ENCODE measurements at places on chromosomes 1 and 21. TPM values are rescaled to one million over a fixed set of nuclear protein-coding genes. Genes with fewer than 3 reads are reported as not detected.

The SPATA1 gene
- 2.3 TPM for total RNA-seq

The ADORA1 gene
- 0.26 TPM for total RNA-seq

The CD1D gene
- total RNA-seq = not detected

The HHIPL2 gene
- total RNA-seq = 0.13 TPM

The CYP4Z1 gene
- total RNA-seq = not detected

The KRTAP10-9 gene
- total RNA-seq = not detected

The CLDN14 gene
- total RNA-seq = not detected

The TTC24 gene
- not detected for total RNA-seq

The NOS1AP gene
- total RNA-seq = 2.5 TPM

The KCNH1 gene
- 7.3 TPM for total RNA-seq

The RGS4 gene
- total RNA-seq = 99.0 TPM

DNA sequence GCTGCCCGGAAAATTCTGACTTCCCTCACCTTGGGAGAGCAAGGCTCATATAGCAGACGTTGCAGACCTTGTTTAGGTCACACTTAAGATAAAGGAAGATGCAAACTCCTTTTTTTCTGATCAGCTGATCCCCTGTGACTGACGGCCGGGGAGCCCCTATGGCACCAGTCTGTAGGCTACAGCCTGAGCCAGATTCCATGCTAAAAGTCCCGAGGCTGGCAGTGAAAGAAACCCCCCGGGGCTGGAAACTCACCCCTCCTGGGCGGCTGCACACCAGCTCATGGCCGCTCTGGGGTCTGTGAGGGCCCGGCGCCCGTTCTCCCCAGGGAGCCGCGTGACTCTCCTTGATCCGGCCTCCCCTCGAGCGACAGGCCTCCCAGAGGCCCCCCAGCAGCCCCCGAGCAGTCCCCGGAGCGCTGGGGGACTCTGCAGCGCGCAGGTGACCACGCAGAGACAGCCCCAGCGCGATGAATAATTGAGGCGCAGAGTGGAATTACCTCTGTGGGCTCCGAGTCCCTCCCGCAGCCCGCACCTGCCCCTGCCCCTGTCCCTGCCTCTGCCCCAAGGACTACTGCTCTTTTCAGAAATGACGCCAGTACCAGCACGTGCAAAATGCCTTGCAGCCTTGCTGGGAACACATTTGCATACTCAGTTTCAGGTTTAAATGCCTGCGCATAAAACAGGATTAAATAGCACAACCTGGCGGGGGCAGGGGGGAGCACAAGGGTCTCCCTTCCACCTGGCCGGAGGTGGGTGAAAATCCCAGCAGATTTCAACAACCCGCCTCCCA, 62.6 kb upstream of the CLDN14 start:
- H3K4me1 ChIP-seq = peaks cover 4% of the 10 kb centered on the region
- no peaks in the 10 kb centered on the region for H3K36me3 ChIP-seq
- H3K4me3 ChIP-seq = no peak overlapping the region
- no peak for DNase-seq
- no peak overlapping the region for H3K27ac ChIP-seq

DNA sequence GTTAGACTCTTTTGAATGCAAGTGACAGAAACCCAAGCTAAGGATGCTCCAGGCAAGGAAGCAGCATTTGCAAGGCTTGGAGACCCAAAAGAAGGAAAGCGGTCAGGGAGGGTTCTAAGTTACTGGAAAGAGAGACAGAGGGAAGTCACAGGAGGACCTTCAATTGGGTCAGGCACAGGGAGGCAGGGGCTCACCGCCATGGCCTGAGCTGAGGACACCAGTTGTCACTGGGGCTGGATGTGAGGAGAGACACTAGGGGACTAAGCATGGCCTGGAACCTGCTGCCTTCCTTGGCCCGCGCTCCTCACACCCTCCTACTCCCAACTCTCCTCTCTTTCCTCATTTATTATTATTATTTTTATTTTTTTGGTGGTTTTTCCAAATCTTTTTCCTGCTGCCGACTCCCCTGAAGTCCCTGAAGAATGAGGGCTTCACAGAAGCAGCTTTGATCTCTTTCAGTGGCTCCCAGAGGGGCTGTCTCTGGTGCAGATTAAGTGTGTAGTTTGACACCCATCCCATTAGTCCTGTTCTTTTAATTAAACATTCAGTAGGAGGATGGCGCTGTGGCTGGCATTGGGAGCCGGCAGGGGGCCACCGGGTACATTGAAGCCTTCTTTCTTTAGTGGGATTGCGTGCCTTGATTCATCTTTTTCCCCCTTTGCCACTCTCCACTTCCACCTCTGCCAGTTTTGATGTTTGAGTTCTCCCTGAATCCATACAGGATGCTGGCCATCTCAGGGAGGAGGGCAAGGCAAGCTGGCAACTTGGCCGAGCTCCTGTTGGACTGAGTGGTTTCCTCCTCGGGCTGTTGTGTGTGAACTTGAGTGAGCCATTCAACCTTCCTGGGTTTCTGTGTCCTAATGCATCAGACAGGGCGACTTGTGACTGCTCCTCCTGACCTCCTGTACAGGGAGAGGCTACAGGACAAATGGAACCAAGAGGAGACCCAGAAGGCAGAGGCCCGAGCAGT, 59.3 kb downstream of the MDM4 start:
- H3K4me3 ChIP-seq = no peak overlapping the region
- peaks cover 7% of the 10 kb centered on the region for H3K4me1 ChIP-seq
- no peaks in the 10 kb centered on the region for H3K27me3 ChIP-seq
- no peak for DNase-seq
- peaks cover 3% of the 10 kb centered on the region for H3K36me3 ChIP-seq

DNA sequence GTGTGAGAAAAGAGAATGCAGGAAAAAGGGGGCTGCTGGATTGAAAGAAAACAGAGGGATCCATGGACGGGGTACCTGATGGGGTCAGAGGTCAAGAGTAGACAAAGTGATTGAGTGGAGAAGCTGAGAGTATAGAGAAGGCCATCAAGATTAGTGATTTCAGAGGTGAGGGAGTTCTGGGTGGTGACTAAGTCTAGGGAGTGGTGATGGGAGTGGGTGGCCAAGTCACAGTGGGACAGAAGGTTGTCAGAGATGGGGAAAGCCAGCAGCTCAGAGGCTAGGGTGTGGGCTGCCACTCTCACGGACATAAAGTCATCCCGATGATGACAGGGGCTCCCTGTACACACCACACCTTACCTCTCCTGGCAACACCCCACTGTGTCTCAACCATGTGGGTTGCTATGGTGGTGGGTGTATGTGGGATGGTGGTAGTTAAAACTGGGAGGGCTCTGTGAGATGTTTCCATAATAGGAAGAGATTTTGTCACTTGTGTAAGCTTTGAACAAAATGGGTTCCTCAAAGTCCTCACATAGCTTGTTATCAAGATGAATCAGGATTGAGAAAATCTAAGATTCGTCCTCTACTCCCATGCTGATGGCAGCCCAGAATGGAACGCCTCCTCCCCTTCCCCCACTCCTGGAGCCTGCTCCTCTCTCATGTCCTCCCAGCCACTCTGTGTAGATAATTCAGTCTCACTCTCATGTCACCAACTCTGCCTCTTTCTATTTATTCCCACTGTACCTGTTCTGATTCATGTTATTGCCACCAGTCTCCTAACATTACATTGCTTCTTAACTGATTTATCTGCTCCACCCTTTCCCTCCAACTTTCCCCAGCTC, 20.3 kb upstream of the CSF1 start:
- no peak overlapping the region for H3K4me3 ChIP-seq
- no peak for DNase-seq
- H3K27me3 ChIP-seq = no peaks in the 10 kb centered on the region
- no peak overlapping the region for H3K27ac ChIP-seq

GRCh38 chr1:184039126-184039525, 1.6 kb upstream of the COLGALT2 start:
- H3K27ac ChIP-seq = no peak overlapping the region
- H3K4me1 ChIP-seq = peaks cover 11% of the 10 kb centered on the region
- no peak overlapping the region for H3K4me3 ChIP-seq
- peaks cover 10% of the 10 kb centered on the region for H3K27me3 ChIP-seq

DNA sequence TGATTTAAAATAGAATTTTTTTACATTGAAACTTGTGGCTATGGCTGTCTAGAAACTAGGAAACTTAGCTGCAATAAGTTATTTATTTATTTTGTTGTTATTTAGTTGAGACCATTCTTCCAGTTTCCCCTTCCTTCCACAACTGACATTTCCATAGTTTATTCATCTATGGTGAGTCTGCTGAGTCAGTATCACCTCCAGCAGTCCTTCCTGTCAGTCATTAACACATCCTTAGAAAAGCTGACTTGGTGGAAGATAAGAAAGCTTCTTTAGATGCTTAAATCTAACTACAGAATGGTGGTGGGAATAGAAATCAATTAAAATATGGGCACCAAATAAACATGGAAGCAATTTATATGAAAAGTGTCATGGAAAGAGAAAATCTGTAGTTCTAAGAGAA, 714.0 kb downstream of the RWDD3 start:
- H3K36me3 ChIP-seq = no peaks in the 10 kb centered on the region
- no peak overlapping the region for H3K27ac ChIP-seq
- no peaks in the 10 kb centered on the region for H3K27me3 ChIP-seq
- DNase-seq = no peak
- no peaks in the 10 kb centered on the region for H3K4me1 ChIP-seq

DNA sequence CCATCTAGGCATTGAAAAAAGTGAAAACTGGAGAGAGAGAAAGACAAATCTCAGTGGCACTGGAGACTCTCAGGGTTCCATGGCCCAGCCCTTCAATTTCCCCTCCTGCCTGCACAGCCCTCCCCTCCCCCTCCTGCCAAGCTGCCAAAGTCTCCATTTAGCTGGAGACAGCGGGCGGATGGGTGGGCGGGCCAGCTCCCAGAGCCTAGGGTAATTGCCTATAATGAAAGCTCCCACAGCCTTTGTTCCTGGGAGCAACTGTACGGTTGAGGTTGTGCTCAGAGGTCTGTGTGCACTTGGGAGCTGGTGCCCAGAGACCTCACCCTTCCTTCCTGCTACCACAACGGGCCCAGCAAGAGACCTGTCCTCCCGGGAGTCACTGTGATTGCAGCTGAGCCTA, 89.6 kb downstream of the NAV1 start:
- no peaks in the 10 kb centered on the region for H3K27me3 ChIP-seq
- H3K27ac ChIP-seq = no peak overlapping the region
- no peak for DNase-seq

DNA sequence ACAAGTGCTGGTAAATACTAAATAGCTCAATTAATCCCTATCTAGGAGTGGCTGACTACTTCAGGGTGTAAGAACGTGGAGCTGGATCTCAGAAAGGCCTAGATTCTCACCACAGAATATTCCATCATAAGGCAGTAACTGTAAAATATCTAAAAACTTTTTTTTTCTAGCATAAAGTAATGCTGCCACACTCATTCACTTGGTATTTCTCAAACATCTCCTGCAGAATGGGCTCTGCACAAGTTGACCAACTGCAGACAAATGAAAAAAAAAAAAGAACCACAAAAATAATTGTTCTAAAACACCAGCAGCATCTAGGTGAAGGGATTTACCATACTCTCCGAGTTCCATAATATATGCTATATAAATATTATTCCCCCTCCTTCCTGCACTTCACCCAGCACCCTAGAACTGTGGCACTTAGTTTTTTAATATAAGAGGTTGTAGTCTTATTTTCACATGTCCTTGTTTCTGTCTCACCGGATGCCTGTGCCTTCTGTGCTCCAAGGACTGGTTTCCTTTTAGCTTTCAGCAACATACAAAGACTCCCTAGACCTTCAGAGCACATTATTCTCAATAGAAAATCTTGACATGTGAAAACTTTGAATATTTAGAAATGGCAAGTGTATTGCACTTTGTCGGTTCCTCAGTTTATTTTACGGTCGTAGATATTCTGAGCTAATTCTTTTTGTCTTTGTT, 8.9 kb downstream of the VSIG8 start:
- H3K27ac ChIP-seq = peak overlapping the region; percentile 86
- peaks cover 23% of the 10 kb centered on the region for H3K4me1 ChIP-seq
- peak overlapping the region; percentile 86 for H3K4me3 ChIP-seq
- H3K27me3 ChIP-seq = no peaks in the 10 kb centered on the region
- H3K36me3 ChIP-seq = no peaks in the 10 kb centered on the region

DNA sequence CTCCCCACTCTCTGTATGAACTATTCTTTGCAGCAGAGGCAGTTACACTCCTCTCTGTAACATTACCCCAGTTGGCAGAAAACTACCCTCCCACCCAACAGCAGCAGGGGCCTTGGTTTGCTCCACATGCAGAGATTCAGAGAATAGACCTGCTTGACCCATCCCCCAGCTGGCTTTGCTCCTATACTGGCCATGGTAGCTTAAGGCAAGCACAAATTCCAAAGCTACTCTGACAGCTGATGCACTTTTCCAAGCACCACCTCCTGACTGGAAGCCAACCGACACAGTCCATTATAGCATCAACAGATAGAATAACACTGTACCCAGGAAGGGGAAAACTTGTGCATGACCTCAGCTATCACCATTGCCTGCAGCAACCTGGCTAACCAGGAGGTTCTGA, 846.5 kb upstream of the NCAM2 start:
- no peaks in the 10 kb centered on the region for H3K36me3 ChIP-seq
- H3K4me1 ChIP-seq = no peaks in the 10 kb centered on the region
- no peak overlapping the region for H3K27ac ChIP-seq
- no peak overlapping the region for H3K4me3 ChIP-seq
- no peak for DNase-seq

- H3K27ac ChIP-seq = peak overlapping the region; percentile 96
- no peaks in the 10 kb centered on the region for H3K27me3 ChIP-seq
- H3K4me3 ChIP-seq = peak overlapping the region; percentile 99
- DNase-seq = no peak
- H3K4me1 ChIP-seq = peaks cover 34% of the 10 kb centered on the region
These were observed 1.8 kb downstream of the OTUD7B start for GRCh38 chr1:150008699-150009098.

DNA sequence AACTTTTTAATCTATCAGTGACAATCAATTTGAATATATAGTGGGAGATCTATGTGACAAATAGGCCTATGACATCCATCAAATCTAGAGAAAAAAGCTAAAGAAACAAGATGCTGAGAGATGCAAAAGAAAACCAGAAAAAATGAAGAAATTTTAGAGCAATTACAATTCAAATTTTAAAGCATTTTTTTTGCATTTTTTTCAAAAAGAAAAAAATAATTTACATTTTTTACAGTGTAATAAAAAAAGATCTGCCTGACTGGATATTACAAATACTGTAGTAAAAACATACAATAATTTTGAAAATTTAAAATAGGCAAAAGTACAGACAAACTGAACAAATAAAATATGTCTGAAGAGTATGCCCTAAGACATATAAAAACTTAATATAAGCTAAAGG, 14.4 kb downstream of the CD34 start:
- H3K27me3 ChIP-seq = no peaks in the 10 kb centered on the region
- no peaks in the 10 kb centered on the region for H3K36me3 ChIP-seq
- H3K27ac ChIP-seq = no peak overlapping the region
- H3K4me3 ChIP-seq = no peak overlapping the region
- DNase-seq = no peak

GRCh38 chr1:64235181-64235580, 31.8 kb downstream of the UBE2U start:
- H3K4me1 ChIP-seq = no peaks in the 10 kb centered on the region
- DNase-seq = no peak
- peaks cover 9% of the 10 kb centered on the region for H3K27me3 ChIP-seq
- H3K27ac ChIP-seq = no peak overlapping the region
- no peaks in the 10 kb centered on the region for H3K36me3 ChIP-seq

DNA sequence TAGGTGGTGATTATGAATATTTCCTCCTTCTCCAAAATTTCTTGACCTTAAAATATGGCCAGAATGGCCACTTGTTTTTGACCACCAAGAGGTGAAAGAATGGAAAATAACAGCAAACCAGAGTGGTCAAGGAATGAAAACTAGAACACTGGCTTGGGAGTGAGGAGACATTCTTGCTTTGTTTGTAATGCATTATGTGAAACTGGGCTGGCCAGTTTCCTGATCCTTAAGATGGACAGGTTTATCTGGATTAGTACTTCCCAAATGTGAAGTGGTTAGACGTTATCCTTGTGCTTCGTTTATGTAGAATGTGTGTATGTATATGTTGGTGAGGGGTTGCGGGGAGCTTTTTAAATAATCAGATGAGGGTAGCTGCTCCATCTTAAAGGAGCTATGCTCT, 12.8 kb downstream of the PLA2G4A start:
- H3K27ac ChIP-seq = no peak overlapping the region
- H3K4me3 ChIP-seq = no peak overlapping the region
- no peaks in the 10 kb centered on the region for H3K36me3 ChIP-seq
- H3K4me1 ChIP-seq = peaks cover 10% of the 10 kb centered on the region

All from osteocyte (in vitro differentiated cells).